ENCODE measurements at places on chromosomes 5 and 9. TPM values are rescaled to one million over a fixed set of nuclear protein-coding genes. Genes with fewer than 3 reads are reported as not detected.

FBP2 gene
- polyA plus RNA-seq = 0.14 TPM

SYK gene
- 4.0 TPM for polyA plus RNA-seq

KDM3B gene
- 73.4 TPM for polyA plus RNA-seq

PDE8B gene
- polyA plus RNA-seq = 24.2 TPM

CCDC152 gene
- 14.9 TPM for polyA plus RNA-seq

GDNF gene
- 0.51 TPM for polyA plus RNA-seq

SPINK6 gene
- polyA plus RNA-seq = not detected

DNA sequence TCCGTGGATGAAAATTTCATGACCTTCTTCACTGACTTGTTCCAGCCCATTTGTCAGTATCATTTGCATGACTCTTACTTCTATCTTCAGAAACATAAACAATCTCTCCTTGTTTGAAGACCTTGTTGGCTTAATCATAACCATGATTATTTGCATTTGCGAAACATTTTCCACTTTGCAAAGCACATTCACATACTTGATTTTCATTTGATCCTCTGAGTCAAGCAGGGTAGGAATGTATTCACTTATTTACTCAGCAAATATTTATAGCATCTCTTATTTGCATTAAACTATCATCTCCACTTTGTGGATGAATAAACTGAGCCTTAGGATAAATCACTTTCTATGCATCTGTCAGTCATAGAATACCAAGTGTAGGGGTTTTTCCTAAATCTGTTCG is 343.0 kb upstream of the SGCD start:
- no peak for DNase-seq

DNA sequence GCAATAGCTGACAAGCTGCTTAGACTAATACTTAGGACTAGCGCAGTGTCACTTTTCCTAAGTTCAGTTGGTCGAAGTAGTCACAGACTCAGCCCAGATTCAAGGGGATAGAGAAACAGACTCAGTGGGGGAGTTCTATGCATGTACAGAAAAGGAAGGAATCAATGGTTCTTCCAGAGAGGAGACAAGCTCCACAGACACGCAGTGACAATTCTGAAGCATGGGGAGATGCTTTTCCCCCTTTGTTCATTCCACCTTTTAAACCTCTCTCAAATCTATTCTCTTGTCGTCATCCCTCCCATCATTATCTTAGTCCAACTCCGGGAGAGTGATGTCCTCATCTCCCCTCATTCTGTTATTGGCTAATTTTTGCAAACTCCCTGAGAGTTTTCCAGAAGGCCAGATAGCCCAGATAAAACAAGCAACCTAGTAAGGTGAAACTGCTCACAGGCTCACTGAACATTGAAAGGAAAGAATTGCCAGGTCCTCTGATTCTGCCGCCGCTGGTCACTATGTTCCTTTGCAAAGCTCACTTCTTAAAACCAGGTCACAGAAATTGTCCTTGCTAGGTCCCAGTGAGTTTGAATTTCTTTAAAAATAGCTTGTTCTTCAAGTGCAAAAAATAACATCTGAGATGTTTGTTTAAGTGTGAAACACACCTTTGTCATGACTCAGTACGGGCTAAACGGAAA is 13.4 kb upstream of the STRBP start:
- DNase-seq = no peak

DNA sequence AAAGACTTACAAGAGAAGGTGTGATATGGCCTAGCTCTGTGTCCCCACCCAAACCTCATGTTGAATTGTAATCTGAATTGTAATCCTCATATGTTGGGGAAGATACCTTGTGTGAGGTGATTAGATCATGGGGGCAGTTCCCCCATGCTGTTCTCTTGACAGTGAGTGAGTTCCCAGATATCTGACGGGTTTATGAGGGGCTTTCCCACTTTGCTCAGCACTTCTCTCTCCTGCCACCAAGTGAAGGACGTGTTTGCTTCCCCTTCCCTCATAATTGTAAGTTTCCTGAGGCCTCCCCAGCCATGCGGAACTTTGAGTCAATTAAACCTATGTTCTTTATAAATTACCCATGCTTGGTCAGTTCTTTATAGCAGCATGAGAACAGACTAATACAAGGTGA is 49.0 kb downstream of the CDO1 start:
- no peak for DNase-seq

DNA sequence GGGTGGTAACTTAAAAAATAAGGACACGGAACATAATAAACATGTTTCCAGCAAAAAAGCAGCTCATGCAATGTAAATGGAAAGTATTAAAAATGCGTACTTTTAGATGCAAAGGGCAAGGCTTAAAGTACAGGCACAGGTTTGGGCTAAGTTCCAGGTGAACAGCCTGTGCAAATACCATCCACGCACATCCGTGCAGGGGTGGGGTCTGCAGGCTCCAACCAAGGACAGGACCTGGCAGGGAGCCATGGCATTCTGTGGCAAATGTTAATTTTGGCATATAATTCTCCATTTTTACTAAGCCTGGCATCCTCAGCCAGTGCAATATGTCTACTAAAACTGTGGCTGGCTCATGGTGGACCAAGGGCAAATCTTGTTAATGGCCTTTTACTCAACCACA is 365.8 kb upstream of the DAP start:
- peak; percentile 51 for DNase-seq

GRCh38 chr9:95177617-95178016 is 139.9 kb downstream of the FANCC start:
- no peak for DNase-seq

DNA sequence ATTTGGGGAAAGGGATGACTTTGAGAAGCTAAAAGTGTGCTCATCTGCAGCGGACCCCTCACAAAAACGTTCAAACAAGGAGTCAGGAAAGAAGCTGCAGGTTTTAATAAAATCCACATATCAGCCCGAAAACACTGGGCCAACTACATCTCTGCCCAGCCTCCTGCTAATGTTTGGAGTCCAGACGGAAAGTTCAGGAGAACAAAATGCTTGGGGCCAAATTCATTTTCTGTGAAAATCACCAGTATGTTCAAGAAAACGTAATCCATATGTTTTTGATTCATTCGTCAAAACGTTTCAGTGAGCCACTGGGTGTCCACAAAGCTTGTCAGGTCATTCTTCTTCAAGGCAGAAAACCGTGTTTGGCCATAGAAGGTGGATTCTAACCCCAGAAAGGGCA is 87.5 kb upstream of the GAS1 start:
- DNase-seq = no peak

DNA sequence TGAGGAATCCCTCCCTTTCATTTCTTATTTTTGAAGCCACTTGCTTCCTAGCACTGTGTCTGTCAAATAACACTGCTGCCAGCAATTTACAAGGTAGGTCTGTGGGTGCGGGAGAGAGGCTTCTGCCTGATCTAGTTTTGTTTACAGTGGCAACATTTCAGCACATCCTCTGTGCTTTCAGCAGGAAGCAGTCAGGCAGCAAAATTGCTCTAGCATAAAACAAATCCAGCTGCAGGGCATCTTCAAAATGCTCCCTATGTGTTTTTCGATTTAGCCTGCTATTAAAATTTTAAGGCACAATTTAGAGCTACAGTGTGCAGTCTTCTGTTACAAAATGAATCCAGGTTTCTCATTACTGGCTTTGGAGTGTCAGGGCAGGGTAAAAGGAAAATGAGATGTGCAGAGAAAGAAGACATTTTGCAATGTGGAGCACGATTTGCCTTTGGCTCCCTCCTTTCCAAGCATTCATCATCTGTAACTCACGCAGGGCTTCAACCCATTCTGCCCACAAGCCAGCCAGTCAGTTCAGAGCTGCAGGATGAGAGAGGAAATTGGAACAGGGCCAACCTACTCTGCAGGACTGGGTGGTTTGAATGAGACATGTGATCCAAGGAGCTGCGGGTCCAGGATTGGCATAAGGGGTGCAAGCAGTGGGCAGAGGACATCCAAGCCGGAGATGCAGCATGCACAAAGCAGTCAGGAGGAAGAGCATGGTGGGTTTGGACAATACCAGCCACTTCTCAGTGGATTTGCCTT is 143.4 kb upstream of the APC start:
- DNase-seq = peak; percentile 46

GRCh38 chr5:176691524-176691923 is 44.2 kb downstream of the TSPAN17 start:
- DNase-seq = no peak

DNA sequence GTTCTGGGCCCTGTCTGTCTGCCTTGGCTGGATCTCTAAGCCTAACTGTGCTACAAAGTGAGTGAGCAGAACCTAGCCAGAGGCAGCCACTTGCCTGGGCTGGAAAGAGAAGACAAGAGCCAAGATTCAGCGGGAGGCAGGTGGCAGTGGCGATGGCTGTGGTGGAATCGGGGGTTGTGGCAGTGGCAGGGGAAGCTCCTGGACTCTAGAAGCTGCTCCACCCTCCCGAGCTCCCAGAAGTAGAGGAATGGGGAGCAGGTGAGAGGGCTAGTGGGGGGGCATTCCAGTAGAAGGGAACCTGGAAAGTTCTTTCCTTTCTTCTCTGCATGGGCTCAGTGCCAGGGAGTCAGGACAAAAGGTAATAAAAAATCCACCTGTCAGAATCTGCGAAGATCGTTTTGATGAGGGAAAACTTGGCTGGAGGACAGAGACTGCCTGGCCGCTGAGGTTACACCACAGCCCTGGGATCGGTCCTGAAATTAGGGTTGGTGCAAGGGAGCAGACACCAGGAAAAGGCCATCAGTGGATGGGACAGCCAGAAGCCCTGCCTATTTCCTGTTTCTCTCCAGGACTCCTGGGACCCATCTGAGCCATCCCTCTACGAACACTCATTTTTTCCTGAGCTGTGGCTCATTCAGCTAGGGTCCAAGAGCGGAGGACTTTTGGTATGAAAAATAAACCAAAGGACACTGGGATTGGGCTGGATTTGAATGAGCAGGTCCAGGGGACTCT is 1.6 kb downstream of the CRAT start:
- no peak for DNase-seq

DNA sequence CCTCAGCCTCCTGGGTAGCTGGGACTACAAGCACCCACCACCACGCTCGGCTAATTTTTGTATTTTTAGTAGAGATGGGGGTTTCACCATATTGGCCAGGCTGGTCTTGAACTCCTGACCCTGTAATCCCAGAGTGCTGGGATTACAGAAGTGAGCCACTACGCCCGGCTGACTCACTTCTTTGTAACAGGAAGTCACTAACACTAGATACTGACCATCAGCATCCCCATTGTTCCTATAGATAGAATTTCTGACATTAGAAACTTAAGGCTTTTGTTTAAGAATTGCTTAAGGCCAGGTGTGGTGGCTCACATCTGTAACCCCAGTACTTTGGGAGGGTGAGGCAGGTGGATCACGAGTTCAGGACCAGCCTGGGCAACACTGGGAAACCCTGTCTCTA is 42.2 kb downstream of the LEAP2 start:
- DNase-seq = no peak

DNA sequence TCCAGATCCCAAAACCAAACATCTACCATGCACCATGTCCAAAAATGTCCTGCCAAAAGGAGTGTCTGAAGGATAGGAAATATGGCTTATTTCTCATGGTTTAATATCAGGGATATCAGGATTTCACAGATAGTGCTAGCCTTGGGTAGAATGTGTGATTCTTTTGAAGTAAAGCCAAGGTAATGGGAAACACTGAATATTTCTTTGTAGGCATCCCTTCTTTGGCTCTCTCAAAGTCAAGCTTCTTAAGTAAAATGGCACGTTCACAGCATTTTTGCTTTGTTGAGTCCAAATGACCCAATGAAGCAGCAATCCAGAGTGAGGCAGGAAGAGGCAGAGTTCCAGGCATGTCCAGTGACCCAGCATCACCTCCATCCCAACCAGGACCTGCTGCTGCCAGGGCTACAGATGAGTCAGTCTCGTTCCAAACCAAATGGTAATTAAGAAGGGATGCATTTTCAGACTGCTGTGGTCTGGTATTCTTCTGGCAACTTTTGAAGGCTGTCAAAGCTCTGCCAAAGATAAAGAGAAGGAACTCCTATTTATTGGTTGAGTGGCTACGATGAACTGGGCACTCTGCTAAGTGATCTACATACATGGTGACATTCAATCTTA is 678.8 kb upstream of the KLF4 start:
- no peak for DNase-seq

GRCh38 chr5:78758169-78758839 is 109.7 kb upstream of the LHFPL2 start:
- no peak for DNase-seq

GRCh38 chr5:58201922-58202648 is 257.8 kb downstream of the PLK2 start:
- no peak for DNase-seq

DNA sequence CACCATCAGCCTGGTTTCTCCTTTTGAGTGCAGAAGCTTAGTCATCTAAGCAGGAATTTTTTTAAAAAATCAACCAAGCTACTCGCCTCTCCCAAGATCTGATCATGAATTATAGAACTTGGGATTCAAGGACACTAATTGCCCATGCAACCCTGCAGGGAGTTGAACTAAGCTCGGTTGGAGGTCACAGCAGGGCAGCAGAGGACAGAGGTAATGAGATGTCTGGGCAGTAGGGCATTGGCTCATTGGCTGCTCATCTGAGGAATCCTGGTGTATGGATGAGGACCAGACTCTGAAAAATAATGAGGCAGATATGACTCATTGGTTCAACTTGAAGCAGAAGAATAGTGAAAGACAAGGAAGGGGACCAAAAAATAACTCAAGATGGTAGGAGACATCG is 111.8 kb upstream of the TLE1 start:
- no peak for DNase-seq

- no peak for DNase-seq
Measured at GRCh38 chr5:150057052-150057451, 29.3 kb downstream of the CSF1R start.

DNA sequence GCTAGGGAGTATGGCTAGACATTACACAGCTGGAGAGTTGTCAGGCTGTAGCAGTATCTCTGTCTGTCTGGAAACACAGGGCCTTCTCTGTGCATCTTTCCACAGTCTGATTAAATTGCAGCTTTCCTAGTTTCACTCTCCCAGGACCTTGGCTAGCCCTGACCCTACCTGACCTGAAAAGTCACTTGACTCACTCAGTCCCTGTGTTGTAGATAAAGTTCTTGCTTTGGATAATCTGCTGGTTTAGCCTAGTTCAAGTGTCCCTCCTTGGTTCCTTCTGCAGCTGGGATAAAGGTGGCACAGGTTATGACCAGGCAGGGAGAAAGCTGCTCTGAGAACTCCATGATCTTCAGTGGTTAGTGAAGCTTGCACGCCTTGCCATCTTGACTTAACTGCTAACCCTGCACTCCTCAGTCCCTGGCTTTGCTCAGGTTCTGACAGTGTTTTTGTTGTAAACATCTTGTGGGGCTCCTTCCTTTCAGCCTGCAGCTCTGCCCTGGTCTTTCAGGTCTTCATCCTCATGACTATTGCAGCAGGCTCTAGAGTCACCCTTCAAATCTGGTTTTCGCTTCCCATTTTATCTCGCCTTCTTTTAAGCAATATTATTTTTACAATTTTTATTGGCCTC is 101.0 kb downstream of the PIP5K1B start:
- DNase-seq = no peak

- DNase-seq = no peak
Measured at GRCh38 chr9:108535526-108535925, 320.3 kb downstream of the ACTL7B start.

GRCh38 chr5:158538506-158539074 is 561.1 kb downstream of the EBF1 start:
- DNase-seq = no peak

DNA sequence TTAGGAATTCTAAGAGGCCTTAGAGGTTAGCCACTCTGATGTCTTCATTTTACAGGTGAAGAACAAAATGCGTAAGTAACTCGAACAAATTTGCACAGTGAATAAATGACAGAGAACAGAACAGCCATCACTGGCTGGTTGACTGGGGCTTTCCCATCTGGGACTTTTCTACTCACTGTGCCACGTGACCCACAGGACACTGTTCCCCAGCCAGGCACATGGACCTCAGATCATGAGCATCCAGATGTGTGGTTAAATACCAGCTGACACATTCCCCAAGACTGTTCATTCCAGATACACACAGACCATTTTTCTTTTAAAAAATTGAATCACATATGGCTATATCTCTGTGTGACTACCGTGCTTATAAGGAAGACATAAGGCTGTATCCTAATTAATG is 25.8 kb upstream of the MED10 start:
- DNase-seq = no peak

Data from spinal cord (tissue), 10 donors.